ENCODE measurements at places on chromosomes 12 and 14. TPM values are rescaled to one million over a fixed set of nuclear protein-coding genes. Genes with fewer than 3 reads are reported as not detected.

AQP6 gene
- total RNA-seq, result not detected

PDZRN4 gene
- total RNA-seq, result not detected

PPP1R1A gene
- not detected for total RNA-seq

SMAGP gene
- total RNA-seq, result 18.8 TPM

TMEM132C gene
- not detected for total RNA-seq

RIMBP2 gene
- not detected for total RNA-seq

SP1 gene
- total RNA-seq, result 30.3 TPM

DNA sequence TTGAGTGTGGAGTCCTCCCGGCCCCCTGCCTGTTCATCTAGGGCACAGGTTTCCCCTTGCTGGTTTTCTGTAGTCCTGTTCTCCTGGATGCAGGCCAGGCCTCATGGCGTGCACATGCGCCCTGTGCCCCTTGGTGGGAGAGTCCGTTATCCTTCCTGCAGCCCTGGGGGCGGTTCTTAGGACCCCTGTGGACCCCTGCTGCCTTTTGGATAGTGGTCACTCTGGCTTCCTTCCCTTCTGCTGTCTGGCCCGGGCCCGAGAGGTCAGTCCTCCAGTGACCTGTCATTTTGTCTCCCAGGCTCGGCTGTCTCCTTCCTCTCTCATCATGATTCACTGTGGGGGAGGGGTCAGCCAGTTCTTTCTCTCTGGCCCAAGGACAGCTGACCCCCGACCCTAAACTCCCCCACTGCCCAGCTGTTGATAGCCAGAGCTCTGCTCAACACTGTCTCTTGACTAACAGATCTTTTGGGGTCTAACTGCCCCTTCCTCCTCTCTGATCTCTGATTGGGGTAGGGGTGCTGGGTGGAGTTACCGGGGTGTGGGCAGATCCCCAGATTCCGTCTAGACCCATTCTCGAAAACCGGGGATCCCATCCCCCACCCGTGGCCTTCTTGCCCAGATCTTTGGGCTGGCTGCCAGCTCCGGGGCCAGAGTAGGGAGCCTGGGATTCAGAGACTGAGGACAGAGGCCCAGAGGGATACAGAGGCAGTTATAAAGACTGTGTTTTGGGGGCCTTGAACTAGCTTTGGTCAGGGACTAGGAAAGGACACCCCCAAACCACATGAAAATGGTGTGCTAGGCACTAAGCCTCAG is 7.0 kb downstream of the CCND2 start:
- no peak for DNase-seq

- peak; percentile 43 for DNase-seq
Observed at GRCh38 chr12:100955139-100955538, 160.6 kb downstream of the ANO4 start.

DNA sequence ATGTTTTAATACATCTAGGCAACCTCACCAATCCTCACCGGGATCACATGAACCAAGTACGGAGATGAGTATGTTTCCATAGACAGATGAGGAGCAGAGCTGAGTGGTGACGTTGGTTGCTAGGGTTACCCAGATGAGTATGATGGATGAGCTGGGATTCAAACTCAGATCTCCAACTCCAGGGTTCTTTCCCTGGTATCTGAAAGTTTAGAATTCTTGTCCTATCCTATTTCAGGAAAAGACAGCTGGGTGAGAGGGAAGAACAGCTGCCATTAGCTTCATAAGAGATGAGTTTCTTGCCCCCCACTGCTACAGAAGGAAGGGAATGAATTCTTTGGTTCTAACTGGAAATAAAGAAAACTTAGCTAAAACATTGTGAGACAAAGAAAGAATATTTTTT is 728.9 kb upstream of the TBX3 start:
- DNase-seq, result no peak

DNA sequence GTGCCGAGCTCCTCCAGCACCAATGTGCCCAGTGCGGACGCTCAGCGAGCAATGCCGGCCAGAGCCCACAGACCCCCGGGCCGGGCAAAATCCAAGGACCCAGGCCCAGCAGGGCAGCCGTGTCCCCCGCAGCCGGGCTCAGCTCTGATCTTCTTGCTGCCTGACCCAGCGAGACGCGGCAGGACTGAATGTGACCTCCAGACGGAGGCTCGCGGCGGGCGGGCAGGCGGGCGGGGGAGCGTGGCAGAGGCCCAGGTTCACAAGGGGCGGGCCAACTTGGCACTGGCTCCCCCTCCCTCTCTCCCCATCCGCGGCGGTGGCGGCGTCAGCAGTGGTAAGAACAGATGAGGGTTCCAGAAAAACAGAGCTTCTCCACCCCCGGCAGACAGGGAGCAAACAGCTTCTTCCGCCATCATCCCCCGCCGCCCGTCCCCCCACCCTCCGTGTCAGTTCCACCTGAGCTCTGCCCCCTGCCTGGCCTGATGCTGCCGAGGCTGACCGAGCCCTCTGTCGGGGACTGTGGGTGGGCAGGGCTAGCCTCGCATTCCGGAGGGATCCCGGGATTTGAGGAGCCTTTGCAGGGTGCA is 94.3 kb downstream of the RFLNA start:
- DNase-seq, result peak; percentile 94

DNA sequence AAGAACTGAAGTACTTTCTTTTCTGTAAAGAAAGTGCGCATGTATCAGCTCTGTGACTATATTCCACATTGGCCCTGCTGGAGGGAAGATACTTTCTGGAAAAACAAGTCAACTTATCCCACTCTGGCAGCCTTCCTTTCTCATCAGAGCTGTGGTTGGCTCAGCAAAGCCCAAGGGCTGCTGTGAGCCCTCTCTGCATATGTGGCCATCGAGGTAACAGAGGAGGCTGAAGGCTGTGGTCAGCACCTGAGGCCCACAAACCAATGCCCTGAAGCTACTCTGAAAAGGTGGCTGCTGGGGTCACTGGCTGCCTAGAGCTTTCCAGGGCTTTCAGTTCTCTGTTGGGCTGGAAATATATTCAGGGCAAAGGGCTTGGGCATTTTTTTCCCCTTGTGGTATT is 70.8 kb upstream of the IGF1 start:
- DNase-seq, result no peak

- DNase-seq, result no peak
Observed at GRCh38 chr12:62748941-62749468, 185.9 kb downstream of the PPM1H start.

DNA sequence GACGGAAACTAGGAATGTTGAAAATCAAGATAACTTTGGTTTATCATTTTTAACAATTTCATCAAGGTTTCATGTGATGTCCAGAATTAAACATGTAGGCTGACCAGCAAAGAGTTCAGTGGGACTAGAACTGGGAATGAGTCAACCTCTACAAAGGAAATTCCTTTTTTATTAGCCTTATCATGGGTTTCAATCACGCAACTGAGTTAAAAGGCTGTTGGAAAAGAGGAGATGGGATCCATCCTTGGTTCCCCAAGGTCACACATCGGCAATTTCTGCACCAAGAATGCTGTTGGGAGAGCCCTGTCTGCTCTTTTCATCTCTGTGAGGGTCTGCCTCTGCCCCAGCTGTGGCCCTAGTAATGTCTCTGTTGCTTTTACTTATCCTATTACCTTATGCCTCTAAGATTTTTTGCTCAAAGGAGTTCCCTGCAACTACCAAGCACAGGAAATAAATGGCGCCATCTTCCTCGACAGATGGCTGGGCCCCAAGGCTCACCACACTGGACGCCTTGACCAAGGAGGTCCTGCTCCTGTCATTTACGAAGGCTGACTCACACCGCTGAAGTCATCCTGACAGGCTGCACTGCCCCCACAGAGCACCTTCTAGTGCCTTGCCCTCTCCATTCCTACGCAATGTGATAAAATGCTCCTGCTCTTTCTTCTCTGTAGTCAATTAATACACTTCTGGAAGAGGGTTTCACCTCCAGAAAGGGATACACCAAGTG is 367.4 kb downstream of the GXYLT1 start:
- DNase-seq, result no peak

DNA sequence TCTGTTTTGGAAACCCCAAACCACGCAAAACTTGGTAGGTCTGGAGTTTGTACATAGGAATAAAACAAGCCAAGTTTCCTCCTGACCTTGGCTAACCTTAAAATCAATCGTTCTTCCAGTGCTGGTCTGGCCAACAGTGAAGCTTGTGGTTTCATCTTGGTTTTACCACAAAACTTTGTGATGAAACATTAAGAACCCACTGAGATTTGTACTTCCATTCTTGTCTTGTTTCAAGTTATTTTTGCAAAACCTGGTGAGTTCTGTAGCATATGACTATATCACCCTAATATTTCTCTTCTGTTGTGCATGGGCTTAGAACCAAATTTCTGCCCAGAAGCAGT is 26.4 kb downstream of the SIX1 start:
- DNase-seq, result peak; percentile 53

DNA sequence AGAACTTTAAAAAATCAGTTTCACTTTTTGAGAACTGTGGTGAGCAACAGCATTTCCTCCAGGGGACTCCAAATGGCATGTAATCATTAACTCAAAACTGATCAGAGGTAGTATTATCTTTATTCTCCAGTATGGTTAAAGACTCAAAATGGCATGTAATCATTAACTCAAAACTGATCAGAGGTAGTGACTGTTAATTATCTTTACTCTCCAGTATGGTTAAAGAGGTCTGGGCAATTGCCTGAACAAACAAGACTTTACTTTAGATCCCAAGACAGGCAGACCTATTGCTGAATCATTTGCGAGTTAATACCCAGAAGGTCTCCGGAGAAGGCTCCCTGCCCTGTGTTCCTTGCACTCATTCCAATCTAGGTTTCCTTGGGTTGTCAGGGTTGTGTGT is 6.6 kb upstream of the ACADS start:
- DNase-seq, result no peak

DNA sequence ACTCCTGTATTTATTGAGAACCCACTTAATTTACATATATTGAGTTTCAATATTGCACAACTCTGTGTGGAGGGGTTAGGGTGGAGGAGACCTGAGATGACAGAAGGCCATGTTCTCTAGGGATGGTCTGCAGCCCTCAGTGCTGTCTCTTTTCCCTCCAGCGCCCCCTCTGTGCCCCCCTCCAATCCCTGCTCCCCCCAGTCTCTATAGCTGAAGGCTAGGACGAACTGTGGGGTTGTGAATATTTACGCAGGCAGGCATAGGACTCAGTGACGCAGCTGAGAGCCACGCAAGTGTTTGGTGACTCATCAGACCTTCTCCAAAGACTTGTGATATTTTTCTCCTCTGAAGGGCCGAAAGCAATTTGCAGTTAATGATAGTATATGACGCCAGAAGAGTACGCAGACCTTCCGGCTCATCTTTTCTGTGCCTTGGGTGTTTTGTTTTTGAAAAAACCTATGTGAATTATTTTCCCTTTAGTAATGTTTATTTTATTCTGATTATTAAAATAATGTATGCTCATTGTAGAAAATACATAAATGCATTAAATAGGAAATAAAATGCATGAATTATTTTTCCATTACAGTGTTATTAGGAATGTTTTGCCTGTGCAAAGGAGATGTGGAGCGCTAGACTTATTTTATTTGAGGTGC is 85.3 kb downstream of the SLC25A47 start:
- peak; percentile 23 for DNase-seq

- no peak for DNase-seq
Observed at GRCh38 chr12:66290716-66291200, 11.5 kb upstream of the HELB start.

DNA sequence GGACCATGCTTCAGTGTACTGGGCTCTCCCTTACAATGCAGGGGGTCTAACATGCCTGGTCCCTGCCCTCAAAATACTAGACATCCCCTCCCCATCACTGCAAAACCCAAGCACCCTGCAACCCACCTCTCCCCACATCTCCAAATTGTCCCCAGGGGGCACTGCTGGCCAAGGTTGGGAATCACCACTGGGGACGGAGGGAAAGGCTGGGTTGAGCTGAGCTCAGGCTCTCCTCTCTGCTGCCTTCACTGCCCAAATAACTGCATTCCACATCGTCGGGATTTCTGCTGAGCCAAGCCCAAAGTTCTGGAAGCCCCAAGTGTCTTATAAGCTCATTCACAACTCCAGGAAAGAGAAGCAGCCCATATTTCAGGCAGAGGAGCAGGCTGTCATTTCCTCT is 69.6 kb downstream of the NT5DC3 start:
- peak; percentile 63 for DNase-seq

DNA sequence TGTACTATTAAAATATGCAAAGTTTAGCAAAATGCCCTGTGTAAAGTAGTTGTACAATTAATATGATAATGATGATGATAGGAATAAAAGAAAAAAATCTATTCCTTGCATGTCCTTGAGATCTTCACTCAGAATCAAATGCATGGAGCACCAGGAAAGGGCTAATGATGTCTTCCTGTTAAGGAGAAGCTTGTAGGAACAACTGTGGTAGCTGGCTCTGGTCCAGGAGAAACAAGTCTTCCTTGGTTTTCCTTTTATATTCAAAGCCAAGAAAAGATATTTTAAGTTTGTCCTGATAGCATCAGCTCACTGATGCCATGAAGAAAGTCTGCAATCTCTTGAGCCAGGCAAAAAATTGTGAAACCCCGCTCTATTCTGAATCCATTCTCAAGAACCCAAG is 138.9 kb downstream of the PIK3C2G start:
- DNase-seq, result no peak

GRCh38 chr14:64935508-64935907 is 7.0 kb downstream of the GPX2 start:
- no peak for DNase-seq

DNA sequence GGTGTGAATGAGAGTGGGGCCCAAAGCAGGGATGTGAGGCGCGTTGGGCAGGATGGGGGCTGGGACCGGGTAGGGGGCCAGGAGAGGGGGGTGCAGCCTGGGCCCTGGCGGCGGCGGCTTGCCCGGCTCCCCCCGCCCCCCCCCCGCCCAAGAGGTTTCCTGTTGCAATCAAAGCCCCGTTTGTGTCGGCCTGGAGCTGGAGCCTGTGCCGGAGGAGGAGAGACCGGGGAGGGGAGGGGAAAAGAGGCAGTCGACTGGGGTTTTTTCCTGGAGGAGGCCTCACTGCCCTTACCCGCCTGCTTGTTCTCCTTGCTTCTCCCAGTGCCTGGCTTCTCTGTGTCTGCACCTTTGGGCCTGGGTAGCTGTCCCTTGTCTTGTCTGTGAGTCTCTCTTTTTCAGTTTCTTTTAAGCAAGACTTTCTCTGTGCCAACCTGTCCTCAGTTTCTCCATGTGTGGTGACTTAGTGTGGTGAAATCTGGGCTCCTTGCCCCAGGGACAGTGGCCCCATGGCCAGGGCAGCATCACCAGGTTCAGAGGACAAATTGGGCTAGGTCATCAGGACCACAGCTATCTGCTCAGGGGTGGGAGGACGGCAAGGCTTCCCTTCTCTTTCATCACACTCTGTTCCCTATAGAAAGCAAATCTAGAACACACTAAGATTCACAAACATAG is 8.5 kb downstream of the RARG start:
- peak; percentile 72 for DNase-seq

DNA sequence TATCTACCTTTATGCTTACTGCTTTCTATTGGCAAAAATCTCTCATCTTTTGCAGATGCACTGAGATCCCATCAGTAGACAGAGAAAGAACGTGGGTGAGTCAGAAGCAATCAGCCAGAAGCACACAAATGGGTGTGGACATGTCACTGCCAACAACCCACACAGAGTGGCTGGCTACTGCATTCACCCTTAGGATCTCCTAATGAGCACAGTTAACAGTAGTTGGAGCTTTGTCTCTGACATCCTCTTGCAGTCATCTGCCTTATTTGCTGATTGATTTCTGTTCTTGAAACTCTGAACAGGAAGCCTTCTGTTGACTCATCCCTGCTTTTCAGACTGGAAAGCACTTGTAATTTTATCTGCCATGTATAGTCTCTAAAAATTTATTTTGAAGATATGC is 117.2 kb downstream of the RGS6 start:
- peak; percentile 1 for DNase-seq

Data from GM23248 (cell line).